ENCODE measurements at places on chromosomes 2 and 18. TPM values are rescaled to one million over a fixed set of nuclear protein-coding genes. Genes with fewer than 3 reads are reported as not detected.

The SPR gene
- 7.8 TPM for total RNA-seq

The EIF2AK3 gene
- total RNA-seq, result 14.9 TPM

The DSG3 gene
- total RNA-seq, result not detected

The NCOA1 gene
- 16.8 TPM for total RNA-seq

The PSMA8 gene
- 1.3 TPM for total RNA-seq

The PROM2 gene
- 1.2 TPM for total RNA-seq

The ANKRD29 gene
- not detected for total RNA-seq

The SLC4A5 gene
- 1.8 TPM for total RNA-seq

The EPHA4 gene
- total RNA-seq, result 1.8 TPM

The GPR75 gene
- 0.88 TPM for total RNA-seq

The CFAP53 gene
- total RNA-seq, result 0.27 TPM

The COLEC11 gene
- total RNA-seq, result not detected

The GTF2A1L gene
- not detected for total RNA-seq

The INPP5D gene
- total RNA-seq, result 40.2 TPM

The LCLAT1 gene
- total RNA-seq, result 19.0 TPM

The CD207 gene
- not detected for total RNA-seq

The CPO gene
- total RNA-seq, result not detected

The ALKAL2 gene
- total RNA-seq, result not detected

The KYNU gene
- total RNA-seq, result not detected

The ANKRD44 gene
- 132 TPM for total RNA-seq

All from activated CD8-positive, alpha-beta T cell treated with anti-CD3 and anti-CD28 coated beads for 36 hours (primary cell).